ENCODE measurements at places on chromosomes 7 and 10.

- DNase-seq: no peak
These were observed 1.5 kb upstream of the TACR2 start for GRCh38 chr10:69418052-69418752.

DNA sequence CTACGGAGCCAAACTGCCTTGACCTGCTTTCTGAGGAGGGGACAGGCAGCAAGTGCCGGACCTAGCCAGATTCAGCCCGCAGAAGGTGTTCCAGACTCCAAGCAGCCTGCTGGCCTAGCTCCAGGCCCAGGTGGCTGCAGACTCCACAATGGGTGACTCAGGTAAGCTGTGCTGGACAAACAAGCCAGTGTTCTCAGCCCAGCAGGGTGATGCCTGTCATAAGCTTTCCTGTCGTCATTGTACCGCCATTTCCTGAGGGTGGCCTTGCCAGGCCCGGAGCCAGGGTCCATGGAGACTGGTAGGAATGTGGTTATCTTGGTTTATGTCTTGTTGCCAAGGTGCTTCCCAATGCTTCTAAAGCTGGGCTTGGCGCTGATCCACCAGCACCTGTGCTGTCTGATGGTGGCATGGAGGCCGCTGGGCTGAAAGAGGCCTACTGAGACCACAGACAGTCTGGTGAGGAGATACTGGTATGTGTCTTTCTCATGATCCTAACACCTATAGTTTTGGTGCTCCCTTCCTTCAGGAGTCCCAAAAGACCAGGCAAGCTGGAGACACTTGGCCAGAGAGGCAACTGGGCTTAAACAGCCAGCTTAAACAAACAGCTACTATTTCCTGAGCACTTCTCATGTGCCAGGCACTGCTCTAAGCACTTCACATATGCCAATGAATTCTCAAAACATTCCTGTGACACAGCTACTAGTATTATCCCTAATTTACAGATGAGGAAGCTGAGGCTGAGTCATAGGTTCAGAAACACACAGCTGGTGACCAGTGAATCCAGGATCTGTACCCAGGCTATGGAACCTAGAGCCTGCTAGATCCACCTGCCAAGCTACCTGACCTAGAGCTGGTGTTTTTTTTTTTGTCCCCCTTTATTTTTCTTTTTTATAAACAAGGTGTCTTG, 42.0 kb downstream of the ZC3HC1 start:
- DNase-seq: no peak

- no peak for DNase-seq
These were observed 23.7 kb downstream of the IL15RA start for GRCh38 chr10:5953676-5954075.

- peak; percentile 62 for DNase-seq
These were observed 112.2 kb downstream of the CLEC2L start for GRCh38 chr7:139635526-139636302.

- peak; percentile 47 for DNase-seq
These were observed 55.1 kb downstream of the CYCS start for GRCh38 chr7:25069900-25070443.

DNA sequence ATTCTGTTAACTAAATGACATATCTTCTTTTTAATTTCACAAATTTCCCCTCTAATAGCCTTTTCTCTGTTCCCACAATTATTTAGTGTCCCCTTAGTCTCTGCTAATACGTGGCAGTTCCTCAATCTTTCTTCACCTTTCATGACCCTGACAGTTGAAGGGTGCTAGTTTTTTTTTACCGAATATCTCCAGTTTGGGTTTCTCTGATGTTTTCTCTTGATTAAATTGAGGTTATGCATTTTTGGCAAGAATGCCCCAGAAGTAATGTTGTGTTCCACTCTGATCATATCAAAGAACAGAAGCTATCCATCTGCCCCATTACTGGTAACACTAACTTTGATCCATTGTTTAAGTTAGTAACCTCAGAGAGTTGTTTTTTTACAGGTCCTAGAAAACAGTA, 133.6 kb upstream of the ASAH2 start:
- DNase-seq: no peak

GRCh38 chr7:121475806-121476205, 79.7 kb upstream of the FAM3C start:
- no peak for DNase-seq

DNA sequence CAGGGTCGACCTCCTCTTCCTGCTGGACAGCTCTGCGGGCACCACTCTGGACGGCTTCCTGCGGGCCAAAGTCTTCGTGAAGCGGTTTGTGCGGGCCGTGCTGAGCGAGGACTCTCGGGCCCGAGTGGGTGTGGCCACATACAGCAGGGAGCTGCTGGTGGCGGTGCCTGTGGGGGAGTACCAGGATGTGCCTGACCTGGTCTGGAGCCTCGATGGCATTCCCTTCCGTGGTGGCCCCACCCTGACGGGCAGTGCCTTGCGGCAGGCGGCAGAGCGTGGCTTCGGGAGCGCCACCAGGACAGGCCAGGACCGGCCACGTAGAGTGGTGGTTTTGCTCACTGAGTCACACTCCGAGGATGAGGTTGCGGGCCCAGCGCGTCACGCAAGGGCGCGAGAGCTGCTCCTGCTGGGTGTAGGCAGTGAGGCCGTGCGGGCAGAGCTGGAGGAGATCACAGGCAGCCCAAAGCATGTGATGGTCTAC, 46.9 kb downstream of the VWA2 start:
- no peak for DNase-seq

GRCh38 chr10:15167411-15168290, 842 bp downstream of the NMT2 start:
- peak; percentile 53 for DNase-seq

DNA sequence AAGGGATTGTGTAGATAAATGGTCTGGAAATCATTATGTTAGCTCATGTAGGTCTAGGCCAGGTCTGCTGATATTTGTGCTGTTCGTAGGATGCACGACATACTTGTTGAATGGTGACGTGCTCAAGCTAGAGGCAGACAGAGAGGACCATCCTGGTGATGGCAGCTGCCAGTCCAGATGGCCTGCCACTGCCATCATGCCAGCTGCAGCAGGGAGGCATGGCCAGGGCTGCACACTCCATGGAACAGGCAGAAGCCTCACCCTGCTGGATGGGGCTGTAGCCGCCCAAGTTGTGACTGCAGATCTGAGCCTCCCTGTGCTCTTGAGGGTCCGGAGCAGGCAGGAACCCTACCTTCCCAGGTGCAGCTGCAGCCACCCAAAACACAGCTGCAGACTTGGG, 80.3 kb downstream of the SPDYE5 start:
- DNase-seq: no peak

DNA sequence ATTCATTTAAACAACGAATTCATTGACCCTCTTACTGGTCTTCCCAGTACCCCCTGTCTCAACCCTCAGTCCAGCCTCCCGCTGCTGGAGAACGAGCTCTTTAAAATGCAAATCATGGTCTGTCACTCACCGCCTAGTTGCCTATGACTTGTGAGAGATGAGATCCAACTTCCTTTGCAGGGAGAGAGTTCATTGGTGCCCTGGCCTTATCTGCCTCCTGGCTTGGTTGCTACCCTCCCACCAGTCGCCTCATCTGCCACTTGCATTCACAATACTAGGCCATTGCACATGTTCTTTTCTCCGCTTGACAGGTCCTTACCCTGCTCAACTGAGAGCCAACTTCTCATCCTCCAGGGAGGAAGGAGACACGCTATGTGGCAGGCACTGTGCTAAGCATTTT, 54.0 kb upstream of the MXI1 start:
- no peak for DNase-seq

GRCh38 chr7:128928882-128929788, 8.6 kb upstream of the IRF5 start:
- no peak for DNase-seq

DNA sequence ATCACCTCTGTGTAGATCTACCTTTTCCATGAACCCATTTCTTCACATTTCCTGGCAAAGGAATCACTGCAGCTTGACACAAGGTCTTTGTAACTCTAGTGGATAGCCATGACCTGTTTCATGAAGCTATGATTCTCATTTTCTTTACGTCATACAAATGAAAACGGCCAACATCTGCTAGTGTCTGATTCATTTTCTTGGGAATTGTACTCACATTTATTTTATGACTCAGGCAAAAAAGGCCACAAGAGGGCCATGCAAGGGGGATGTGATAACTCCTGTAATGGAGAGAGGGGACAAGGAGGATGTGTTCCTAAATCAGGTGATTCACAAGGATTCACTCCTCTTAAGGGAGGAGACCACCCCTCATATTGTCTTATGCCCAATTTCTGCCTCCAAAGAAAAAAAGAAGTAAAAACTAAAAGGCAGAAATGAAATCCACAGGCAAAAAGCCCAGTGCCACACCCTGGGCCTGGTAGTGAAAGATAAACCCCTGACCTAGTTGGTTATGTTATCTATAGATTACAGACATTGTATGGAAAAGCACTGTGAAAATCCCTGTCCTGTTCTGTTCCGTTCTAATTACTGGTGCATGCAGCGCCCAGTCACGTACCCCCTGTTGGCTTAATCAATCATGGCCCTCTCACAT, 249.9 kb downstream of the IPMK start:
- DNase-seq: no peak

DNA sequence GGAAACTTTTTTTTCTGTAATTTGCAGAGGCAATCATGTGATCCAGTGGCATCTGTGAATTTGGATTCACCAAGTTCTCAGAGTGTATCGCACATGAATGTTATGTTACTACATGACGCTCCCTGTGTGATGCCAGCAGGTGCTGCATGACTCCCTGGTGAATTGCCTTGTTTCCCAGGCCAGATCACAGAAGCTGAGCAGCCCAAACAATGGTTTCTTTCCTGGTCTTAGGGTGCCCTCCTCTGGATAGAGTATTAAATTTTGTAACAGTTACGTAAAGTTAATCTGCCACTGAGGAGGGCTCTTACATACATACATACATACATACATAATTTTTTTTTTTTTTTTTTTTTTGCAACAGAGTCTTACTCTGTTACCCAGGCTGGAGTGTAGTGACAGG, 3.6 kb downstream of the ZSCAN21 start:
- no peak for DNase-seq

DNA sequence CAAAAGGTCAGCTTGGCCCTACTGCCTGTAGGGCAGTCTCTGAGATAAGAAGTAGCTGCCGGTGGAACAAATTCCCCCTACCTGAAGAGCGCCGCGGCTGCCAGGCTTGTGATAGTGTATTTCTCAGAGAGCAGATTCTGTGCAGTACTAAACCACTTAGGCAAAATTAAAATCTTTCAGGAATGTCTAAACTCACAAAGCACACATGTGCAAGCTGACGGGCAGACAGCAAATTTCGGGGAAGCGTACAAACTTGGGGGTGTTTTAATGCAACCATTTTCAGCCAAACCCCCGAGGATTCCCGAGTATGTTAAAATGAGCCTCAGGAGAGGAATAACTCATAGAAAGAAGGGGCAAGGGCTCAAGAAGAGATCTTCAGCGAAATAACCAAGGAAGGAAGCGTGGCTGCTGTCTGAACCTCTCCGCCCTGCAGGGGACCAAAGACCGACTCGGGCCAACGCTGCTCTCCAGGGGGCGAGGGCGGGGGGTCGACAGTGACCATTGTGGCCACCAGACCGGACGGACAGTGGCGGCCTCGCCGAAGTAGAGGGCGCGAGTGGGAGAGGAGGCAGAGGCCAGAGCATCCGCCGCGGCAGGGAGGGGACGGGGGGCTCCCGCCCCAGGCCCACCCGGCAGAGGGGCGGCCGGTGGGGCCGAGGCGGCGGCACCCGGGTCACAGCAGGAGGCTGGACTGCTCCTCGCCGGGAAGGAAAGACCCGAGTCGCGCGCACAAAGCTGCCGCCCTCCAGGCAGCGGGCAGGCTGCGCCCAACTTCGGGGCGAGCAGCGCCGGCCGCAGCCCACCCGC, 819 bp downstream of the HYCC1 start:
- DNase-seq: peak; percentile 4

DNA sequence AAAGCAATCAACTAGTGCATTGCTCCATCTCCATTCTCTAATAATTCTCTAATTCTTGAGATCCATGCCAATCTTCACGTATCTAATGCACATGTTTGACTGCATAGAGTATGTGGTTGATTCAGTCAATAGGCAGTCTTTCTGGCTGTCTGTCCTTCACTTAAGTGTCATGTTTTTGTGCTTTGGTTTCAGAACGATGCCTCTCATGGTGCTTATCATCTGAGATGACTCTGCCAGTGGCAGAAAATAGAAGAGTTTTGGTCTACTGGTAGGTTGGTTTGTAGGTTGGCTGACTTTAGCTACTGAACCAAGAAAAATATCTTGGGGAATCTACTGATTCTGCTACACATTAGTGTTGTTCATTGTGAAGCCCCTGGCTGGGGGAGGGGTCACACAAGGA, 364.2 kb downstream of the SFMBT2 start:
- no peak for DNase-seq

GRCh38 chr10:74730246-74730645, 96.2 kb upstream of the KAT6B start:
- DNase-seq: no peak

DNA sequence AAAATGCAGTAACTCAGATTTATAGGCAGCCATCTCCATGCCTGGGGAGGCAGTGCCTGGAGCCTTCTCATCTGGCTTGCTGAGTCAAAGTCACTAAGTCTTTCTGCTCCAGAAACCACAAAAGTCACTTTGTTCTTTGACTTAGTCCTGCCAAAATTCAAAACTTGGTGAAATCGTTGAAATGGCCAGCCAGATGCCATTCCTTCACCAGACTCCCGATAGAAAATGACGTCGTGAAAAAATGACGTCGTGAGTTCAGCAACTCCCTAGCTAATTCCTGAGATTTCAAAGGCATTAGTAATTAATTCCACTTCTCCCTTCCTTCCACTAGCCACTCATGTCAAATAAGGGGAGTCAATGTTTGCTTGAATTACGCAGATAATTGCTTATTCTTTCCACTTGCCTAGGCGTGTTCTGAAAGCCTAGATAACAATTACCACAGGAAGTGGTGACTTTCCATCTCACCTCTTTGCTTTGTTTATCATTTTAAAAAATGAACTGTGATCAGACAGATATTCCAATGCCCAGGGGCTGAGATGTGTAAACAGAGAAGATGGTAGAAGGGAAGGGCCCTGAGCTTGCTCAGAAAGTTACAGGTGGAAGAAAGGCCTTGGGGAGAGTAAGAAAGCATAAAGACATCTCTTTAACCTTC, 48.5 kb upstream of the OSBPL3 start:
- DNase-seq: peak; percentile 30

- DNase-seq: no peak
These were observed 11.6 kb downstream of the GNG11 start for GRCh38 chr7:93933156-93933555.

GRCh38 chr7:150323682-150324372, 482 bp upstream of the ACTR3C start:
- no peak for DNase-seq

GRCh38 chr7:153397906-153398305, 638.4 kb downstream of the ACTR3B start:
- DNase-seq: no peak

GRCh38 chr7:6284461-6285360, 12.3 kb upstream of the CYTH3 start:
- DNase-seq: no peak

DNA sequence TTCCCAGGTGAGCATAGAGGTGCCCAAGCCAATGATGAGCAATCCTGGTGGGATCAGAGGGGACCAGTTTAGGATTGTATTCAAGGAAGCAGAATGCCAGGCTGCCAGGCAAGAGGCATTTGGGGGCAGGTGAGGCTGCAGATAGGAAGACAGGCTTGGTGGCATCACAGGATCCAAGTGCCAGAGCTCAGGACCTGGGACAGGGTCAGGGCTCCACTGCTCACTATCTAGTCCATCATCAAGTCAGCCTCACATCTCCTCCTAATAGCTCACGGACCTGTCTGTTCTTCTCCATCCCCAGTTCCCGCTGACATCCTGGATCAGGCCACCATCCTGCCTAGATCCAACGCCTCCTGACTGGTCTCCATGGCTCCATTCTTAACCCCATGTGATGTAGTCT, 47.6 kb downstream of the CYP26A1 start:
- no peak for DNase-seq

- no peak for DNase-seq
These were observed 73.0 kb downstream of the PLXDC2 start for GRCh38 chr10:19889256-19889655.

GRCh38 chr7:91348711-91349110, 84.5 kb downstream of the FZD1 start:
- no peak for DNase-seq

Measured in stimulated activated CD4-positive, alpha-beta T cell treated with anti-CD3 and anti-CD28 coated beads, Interleukin-2, amount 100 ng/mL, for 24 hours (primary cell).